ENCODE measurements at places on chromosomes 16 and 17.
A peak's percentile ranks its signal among the peaks of the same experiment; 100 is the strongest.

DNA sequence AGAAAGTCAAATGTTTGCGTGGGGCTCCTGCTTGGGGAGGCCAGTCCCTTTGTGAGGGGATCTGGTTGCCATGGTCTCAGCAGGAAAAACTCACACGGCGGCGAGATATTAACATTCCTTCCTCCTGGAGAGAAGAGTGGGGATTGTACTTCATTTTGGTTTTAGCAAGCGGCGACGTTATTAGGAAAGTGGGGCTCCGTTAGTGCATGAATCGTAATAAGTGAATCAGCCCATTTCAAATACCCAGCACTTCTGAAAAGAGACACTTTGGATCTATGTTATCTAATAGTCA lies 41.6 kb upstream of the METRNL start:
- DNase-seq: no peak

GRCh38 chr17:59845595-59846393 lies 46.9 kb downstream of the TUBD1 start:
- peak; percentile 99 for DNase-seq

- DNase-seq: no peak
Measured at GRCh38 chr17:10292057-10292937, 80.5 kb downstream of the MYH13 start.

- no peak for DNase-seq
Measured at GRCh38 chr16:77500286-77500598, 65.4 kb upstream of the ADAMTS18 start.

All from SHP77 treated with DMSO at 0.1 percent for 48 hours (cell line).